Eye (tissue), 1 donor: ENCODE measurements at places on chromosomes 5 and 9.

GRCh38 chr9:5392285-5392684 lies 45.4 kb downstream of the PLGRKT start:
- DNase-seq, result no peak

- DNase-seq, result no peak
Measured at GRCh38 chr9:95989297-95989696, 113.8 kb downstream of the ERCC6L2 start.

DNA sequence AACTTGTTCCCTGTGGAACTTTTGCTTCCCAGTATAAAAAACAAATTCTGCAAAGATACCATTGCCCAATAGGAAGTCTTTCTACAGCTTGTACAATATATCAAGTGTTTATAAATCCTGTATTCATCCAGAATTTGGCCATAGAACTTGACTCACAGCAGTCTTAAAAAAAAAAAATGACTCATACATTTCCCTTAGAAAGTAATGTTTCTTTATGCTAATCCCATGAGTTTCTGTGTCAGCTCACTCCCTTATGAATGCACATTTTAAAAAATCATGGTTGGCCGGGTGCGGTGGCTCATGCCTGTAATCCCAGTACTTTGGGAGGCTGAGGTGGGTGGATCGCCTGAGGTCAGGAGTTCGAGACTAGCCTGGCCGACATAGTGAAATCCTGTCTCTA lies 89.3 kb upstream of the DMRT1 start:
- DNase-seq, result no peak

- DNase-seq, result no peak
Measured at GRCh38 chr5:147310059-147310704, 75.4 kb downstream of the STK32A start.

- DNase-seq, result no peak
Measured at GRCh38 chr5:148951612-148952011, 111.2 kb downstream of the SH3TC2 start.

DNA sequence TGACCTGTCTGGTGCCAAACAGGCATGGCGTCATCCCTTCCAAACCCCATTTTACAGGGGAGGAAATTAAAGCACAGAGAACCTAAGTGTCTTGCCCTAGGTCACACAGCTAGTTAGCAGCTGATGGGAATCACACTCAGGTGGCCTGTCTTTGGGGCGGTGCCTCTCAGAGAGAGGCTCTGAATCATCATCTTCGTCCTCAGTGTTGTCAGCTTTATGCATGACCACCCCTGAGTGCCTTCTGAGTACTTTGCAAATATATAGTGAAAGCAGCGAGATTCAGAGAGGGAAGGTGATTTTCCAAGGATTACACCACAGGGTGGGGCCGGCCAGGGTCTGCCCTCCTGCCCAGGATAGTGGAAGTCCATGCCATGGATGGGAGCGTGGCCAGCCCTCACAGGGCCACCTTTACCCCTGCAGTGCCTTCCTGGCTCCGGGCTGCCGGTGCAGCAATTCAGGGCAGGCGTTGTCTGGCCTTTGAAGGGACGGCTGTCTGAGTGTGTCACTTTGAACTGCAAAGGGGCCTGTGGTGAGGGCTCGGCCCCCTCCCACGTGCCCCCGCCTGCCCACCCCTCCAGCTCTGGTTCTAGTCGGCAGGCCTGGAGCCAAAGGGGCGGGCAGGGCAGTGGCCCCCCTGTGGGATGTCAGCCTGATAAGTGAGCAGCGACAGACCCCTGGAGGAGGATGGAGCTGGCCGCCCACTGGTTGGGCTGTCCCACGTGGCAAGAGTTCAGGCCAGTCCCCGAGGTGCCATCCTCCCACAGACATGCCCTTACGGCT lies 16.9 kb downstream of the LMX1B start:
- DNase-seq, result no peak

DNA sequence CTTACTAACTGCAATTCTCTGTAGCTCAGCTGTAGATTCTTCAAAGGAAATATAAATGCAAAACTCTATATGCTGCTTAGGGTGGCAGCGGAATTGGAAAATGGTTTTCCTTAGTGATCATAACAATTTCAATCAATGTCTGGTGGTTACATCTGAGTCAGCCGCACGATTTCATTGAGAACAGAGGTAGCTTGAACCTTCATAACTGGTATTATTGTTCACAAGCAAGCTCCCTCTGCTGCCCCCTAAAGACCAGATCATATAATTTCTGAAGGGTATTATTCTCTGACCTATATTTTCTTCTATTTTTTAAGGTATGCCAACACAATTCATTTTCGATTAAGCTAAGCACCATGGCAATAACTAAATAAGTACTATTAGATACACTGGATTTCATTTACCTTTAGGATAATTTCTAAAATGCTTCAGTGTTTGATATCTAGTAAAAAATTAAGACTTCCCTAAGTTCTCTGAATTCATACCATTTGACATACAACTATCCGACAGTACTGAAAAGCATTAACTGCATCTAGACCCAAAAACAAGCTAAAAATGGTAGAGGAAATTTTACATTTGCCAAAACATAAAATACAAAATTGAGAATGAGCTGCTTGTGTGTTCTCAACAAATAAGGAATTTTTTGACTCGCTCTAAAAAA lies 181.1 kb upstream of the SPEF2 start:
- peak; percentile 52 for DNase-seq

- no peak for DNase-seq
Measured at GRCh38 chr5:66284588-66285342, 140.7 kb downstream of the SREK1 start.

- no peak for DNase-seq
Measured at GRCh38 chr5:11047625-11048024, 286.6 kb upstream of the DAP start.

- no peak for DNase-seq
Measured at GRCh38 chr9:112850840-112851239, 39.8 kb downstream of the SLC46A2 start.

GRCh38 chr9:78121488-78121887 lies 89.9 kb upstream of the GNAQ start:
- peak; percentile 83 for DNase-seq

- no peak for DNase-seq
Measured at GRCh38 chr5:68379275-68380036, 163.9 kb downstream of the PIK3R1 start.

DNA sequence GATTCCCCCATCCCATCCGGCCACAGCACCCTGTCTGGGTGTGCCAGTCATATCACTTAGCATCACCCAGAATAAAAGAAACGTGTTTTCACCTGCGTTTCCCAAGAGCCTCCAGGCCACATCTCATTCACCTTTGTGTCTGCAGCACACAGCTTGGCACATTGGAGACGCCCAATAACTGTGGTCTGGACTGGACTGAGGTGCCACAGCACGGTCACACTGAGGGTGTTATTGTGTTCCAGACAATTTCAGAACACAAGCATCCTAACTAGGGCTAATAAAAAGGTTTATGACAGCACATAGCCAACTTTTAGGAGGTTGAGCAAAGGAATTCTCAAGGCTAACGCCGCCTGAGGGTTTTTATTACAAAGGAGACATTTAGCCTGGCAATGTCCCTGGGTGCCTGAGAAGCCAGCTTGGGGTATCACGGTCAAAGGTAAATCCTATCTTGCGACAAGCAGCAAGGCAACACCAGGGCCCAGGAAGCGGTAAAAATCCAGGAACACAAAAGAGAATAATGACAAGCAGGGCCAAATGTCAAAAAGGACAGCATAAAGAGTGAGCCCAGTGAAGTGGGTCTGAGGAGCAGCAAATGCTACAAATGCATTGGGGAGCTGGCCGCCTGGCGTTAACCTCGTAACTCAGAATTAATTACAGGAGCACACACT lies 3.4 kb downstream of the EPB41L4B start:
- no peak for DNase-seq

DNA sequence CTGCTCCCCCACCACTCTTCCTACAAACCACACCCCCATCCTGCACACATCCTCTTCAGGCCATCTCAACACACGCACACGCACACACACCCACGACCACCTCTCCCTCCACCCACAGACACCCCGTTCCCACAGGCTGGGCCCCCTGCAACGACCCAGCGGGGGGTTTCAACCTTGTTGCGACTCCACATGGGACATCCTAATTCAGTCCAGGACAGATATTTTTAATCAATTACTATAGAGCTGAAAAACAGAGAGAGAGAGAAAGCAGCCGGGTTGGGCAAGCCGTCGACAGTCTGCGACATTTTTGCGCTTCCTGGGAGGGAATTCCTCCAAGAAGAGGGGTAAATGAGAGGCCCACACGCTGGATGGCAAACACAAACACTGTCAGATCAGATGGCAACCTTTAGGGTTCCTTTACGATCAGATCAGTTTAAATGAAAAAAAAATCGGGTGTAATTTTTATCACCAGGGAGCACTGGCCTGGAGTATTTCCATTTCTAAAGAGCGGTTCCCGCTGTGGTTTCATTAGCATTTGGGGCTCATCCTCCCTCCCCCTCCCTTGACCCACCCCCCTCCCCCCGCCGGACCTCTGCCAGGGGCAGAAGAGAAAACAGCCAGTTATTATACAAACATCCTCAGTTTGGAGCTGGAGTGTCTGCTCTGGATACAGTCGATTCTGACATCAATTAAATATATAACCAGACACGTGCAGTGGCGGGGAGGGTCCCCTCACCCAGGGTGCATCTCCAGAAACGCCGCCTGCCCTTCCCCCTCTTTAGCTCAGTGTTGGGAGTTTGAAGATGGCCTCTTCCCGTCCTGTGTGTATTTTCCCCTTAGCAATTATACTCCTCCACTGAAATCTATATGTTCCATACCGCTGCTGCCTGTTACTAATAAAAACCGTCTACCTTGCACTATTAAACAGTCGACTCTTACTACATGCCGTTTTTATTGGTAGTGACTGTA lies 2.3 kb upstream of the IRX2 start:
- DNase-seq, result peak; percentile 51

DNA sequence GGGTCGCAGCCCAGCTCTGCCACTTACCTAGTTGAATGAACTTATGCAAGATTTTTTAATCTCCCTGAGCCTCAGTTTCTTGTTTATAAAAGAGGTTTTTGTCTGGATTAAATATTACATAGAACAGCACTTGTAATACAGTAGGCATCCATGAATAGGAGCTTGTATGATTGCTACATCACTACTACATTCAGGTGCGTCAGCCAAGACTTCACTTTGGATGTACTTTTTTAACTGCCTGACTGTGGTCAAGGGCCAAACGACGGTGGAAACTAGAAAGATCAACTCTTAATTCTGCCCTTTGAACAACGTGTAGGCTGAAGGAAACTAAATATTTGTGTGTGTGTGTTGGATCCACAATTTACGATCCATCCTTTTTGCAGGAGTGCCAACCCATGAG lies 172.8 kb downstream of the RFK start:
- no peak for DNase-seq
